ENCODE measurements at places on chromosomes 11 and 22. TPM values are rescaled to one million over a fixed set of nuclear protein-coding genes. Genes with fewer than 3 reads are reported as not detected.
A peak's percentile ranks its signal among the peaks of the same experiment; 100 is the strongest.

The SLC43A1 gene
- total RNA-seq = 7.7 TPM

The ARL14EP gene
- 26.3 TPM for total RNA-seq

The RAG2 gene
- total RNA-seq = not detected

The IL10RA gene
- total RNA-seq = not detected

The FBXO7 gene
- total RNA-seq = 89.5 TPM

- no peak for DNase-seq
Observed at GRCh38 chr11:12626616-12627015, 47.6 kb upstream of the TEAD1 start.

DNA sequence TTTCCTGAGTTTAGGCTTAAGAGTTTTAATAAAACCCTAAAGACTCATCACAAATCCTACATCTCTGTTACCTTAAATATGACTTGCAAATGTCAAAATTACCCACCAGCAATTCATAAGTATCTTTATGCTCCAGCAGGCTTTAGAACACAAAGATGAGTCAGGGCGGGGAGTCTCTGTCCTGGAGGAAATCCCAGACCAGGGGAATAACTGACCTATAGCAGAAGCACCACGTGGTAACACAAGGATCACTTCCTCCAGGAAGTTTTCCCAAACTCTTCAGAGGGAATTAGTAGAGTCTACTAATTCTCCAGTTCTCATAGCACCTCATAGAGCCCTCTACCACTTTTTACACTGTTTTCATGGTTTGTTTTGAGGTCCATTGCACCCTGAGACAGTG is 217.0 kb downstream of the NAV2 start:
- DNase-seq = no peak

- no peak for DNase-seq
Observed at GRCh38 chr11:66366844-66367477, 4.6 kb downstream of the SLC29A2 start.

DNA sequence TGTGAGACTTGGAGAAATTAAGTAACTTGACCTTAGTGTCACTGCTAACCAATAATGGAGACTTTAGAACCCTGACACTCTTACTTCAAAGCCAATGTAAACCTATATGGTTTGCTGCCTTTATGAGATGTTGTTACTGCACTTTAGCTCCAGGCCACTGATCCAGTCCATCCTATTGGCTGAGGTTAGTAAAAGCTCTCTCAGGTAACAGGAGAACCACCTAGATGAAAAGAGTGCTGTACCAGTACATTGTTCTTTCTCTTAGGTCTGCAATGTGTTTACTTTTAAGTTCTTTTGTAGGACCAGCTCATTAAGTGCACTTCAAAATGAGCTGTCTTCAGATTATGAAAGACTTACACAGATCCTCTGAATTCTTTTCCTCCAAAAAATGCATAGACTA is 994.0 kb upstream of the FAT3 start:
- DNase-seq = no peak

DNA sequence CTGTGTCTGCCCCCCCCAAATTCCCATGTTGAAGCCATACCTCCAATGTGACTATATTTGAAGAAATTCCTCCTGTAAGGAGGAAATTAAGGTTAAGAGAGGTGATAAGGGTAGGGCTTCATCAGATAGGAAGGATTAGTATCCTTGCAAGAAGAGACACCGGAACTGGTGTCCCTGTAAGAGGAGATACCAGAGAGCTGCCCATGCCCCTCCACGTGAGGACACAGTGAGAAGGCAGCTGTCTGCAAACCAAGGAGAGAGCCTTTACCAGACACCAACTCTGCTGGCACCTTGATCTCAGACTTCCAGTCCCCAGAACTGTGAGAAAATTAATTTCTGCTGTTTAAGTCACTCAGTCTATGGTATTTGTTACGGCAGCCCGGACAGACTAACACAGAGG is 109.3 kb downstream of the ARFGAP2 start:
- peak; percentile 15 for DNase-seq

- no peak for DNase-seq
Observed at GRCh38 chr11:11065396-11065795, 207.5 kb upstream of the ZBED5 start.

DNA sequence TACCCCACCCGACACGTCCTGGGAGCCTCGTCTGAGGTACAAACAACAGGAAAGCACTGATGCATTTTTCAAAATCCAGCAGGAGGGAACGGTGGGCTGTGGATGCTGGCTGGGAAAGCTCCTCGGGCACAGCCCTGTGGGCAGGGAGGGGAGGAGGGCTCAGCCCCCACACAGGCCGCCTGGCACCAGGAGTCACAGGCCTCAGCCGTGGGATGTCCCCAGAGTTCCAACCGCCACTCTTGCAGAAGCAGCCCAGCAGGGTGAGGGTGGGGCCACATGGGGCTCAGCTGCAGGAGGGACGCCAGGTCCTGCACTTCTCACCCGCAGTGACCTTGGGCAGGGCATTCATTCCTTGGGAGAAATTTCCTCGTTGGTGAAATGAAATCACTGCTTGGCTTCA is 274.6 kb downstream of the BRD1 start:
- DNase-seq = no peak

- DNase-seq = no peak
Observed at GRCh38 chr11:56706486-56706885, 7.6 kb downstream of the OR9G1 start.

DNA sequence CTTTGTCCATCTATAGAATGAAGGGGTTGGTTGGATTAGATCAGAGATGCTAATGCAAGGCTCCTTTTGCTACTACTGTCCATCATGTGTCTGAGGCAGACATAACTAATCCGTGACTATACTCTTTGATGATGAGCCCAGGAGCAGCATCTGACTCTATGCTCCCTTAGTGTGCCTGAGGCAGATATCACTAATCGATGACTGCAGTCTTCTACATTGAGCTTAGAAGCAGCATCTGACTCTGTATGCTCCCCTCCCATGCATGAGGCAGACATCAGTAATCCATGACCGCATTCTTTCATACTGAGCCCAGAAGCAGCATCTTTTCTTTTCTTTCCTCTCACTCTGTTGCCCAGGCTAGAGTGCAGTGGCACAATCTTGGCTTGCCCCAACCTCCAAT is 4.2 kb downstream of the TCN2 start:
- no peak for DNase-seq

GRCh38 chr11:115869780-115870431 is 365.7 kb upstream of the CADM1 start:
- DNase-seq = peak; percentile 82

GRCh38 chr11:46259971-46260560 is 17.4 kb upstream of the CREB3L1 start:
- DNase-seq = no peak

DNA sequence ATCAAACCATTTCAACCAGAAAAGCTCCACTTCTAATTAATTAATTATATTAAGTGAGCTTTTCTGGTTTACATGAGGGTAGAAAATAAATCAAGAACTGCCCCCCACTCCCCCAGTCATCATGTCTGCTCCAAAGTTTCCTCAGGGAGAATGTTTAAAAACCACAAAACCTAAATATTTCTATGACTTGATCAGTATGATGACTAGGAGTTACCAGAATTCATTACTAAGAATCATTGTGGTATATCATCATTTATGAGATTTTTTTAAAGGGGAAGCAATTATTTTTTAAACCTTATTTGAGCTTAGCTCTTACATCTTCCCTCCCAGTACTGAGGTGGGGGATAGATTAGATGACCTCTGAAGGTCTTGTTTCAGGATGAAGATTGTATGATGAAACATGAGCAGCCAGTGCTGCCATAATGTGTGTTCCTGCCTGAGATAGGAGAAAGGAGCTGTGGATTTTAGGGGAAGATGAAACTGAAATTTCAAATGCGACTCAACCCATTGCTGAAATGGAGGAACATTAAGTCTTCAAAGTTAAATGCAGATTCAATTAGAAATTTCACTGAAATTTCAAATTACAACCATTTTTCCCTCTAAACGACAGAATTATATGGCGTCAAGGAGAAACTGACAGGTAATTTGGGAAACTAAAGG is 401.3 kb upstream of the CADM1 start:
- DNase-seq = peak; percentile 64

All from LHCN-M2 (cell line).